ENCODE measurements at places on chromosomes 12 and 14.

DNA sequence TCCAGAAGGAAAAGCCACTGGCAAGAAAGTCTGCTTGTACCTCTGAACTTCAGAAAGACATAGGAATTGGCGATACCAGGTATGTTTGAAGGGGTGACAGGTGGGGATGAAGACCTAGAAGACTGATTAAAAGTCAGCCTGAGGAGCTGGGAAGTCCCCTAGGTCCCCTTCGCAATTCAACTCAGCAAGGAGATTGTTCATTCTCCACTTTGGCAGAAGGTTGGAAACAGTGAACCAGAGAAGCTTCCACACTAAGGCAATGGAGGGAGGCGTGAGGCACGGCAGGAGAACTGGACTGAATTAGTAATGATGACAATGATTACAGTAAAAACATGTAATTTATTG is 240.3 kb upstream of the TMPO start:
- no peak for DNase-seq

DNA sequence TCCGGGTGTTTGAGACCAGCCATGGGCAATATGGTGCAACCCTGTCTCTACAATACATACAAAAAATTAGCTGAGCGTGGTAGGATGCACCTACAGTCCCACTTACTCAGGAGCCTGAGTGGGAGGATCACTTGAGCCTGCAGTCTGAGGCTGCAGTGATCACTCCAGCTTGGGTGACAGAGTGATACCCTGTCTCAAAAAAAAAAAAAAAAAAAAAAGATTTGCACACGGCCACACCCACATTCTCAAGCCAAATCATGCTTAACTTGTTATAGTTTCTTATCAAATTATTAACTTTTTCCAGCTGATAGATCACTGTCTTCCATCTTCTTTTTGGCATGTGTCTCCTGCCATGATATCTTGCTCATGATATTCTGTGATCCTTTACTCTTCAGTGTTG is 6.8 kb downstream of the DRAM1 start:
- no peak for DNase-seq

GRCh38 chr14:21163871-21164291 is 8.0 kb upstream of the OR5AU1 start:
- DNase-seq, result no peak

DNA sequence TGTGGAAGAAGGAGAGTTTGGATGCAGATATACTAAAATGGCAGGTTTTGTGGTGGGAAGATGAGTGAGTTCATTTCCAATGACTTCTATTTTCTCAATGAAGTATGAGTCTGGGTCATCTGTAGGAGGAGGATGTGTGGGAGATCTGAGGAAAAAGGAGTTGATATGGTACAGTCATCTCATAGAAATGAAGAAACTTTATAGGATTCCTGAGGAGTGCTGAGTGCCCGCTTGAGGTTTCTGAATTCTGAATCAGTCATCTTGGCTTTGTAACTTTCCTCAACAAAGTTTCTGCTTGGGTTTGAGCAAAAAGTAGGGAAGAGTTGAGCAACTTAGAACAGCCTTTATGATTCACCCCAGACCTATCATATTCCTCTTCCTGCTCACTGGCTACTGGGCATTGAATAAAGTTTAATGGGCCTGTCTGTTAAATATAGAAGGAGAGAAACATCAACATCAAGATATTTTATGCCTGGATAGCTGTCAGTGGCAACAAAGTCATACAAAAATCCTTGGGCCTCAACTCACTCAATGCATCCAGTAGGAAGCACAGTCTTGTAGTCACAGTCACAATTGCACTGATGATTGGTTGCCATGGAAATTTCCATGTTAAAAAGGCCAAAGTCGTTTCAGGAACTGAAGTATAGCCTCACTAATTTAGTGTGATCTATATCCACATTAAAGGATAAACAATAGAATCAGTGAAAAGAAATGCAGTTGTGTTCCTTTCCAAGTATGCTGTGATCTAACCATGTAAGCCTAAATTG is 284.7 kb downstream of the DUSP6 start:
- DNase-seq, result peak; percentile 70

DNA sequence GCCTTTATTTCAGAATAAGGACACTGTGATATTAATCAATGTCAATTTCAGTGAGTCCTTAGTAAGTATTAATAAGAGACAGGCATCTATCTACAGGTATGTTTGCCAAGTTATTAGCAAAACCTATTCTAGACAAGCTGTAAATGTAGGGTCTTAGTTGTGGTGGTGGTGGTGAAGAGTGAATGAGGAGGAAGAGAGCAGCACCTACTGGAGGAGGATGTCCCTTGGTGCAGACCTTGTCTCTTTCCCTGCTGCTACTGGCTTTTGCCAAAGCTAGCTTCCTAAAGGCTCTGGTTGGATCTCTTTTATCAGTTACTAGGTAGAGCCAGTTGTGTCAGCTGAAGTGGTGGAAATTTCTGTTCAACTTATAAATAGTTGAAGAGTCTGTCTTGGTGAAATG is 304.8 kb upstream of the ATP2B1 start:
- DNase-seq, result no peak

DNA sequence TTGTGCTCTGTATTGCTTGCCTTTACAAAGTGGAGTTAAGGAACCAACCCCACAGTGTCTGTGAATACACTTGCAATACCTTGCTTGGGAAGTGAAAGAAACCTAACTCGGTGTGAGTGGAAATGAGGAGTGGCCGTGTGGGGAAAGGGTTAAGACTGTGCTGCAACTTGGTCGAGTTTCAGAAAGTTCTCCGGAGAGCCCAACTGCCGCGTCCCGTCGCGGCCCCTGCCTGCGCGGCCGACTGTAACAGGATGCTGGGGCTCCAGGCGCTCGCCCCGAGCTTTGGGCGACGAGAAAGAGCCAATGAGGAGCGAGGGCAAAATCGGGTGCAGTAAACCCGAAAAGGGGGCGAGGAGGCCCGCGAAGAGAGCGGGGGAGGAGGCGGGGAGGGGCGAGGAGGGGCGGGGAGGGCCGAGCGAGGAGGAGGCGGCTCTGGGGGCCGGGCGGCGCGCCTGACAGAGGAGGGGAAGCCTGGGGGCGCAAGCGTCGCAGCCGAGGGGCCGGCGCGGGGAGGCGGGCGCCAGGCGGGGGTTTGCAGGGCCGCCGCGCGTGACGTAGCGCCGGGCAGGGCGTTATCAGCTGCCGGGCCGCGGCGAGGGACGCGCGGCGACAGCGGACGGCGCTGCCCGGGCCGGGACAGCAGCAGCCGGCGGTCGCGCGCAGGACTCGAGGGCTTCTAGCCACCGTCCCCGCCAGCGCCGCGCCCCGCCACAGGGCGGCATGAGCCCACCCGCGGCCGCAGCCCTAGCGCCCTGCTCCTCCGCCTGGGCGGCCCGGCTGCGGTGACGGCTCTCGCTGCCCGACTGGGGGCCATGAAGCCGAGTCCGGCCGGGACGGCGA is at the start of gene DACT1:
Gene DACT1, plus strand, starts transcription at position 572 of the 840 bp plus-strand sequence. Its CDS starts 241 bp downstream, at position 813.
- peak; percentile 73 for DNase-seq

DNA sequence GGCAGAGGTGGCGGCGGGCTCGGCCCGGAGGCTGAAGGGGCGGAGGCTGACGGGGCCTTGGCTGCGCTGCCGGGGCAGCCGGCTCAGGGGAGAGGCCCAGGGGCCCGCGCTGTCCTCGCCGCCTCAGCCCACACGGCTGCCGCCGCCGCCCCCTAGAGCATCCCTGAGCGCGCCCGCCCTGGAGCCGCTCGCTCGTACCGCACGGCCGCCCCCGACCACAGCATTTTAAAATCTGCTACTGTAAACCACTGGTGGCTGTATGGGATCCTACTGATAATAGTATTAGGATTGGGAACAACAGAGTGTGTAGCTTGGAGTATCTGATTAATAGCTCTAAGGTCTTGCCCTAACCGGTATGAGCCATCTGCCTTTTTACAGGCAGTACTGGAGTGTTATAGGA is 22.2 kb upstream of the EDDM3A start:
- DNase-seq, result no peak

DNA sequence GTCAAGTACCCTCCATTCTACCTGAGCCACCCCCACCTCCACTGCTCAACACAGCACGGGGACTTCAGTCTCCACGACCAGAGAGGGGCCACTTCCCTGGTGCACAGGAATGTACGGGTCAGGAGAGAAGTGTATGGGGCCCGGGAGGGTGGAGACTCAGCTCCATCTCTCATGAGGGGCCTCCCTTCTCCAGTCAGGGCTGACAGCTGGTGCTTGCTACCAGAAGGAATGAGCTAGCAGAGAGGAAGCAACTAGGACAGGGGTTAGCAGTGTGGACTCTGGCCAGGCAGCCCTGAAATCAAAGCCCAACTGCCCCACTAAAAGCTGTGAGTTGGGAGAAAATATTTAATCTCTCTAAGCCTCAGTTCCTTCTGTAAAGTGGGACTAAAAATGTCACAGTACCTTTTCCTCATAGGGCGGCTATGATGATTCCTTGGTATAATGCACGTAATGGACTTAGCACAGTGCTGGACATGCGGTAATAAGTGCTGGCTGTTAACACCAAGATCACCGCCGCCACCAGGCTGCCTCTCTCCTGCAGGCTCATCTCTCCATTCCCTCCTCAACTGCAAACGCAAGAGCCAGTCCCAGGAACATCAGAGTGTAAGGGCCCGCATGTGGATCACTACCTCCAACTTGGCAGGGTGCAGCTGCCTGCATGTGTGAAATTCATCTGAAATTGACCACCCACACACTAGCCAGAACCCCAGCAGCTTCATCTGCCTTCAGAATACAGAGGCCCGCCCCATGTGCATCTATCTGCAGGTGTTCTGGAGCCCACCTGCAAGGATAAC is 14.6 kb downstream of the ACTN1 start:
- DNase-seq, result no peak

DNA sequence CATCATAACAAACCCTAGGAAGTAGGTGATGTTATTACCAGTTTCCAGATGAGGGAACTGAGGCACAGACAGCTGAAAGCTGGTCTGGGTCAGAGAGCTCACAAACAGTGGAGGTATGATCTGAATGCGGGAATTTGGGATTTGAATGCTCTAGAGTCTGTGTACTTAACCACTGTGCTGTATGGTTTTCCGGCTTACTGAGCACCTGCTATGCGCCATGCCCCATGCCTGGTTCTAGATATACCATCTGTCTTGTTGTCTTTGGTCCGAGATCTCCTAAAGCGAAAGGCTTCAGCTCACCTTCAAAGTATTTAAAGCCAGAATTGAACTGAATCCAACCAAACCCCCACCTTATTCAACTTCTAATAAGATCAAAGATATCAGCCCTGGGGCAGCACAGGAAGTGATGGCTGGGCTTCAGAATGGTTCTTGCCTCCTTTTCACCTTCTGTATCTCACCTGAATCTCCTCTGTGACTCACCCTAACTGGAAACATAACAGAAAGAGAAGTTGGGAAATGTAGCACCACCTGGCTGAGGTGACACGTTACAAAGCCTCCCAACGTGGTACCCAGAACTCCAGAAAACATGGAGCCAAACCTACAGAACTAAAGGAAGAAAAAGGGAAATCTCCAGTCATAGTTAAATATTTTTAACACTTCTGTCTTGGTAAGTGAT is 54.3 kb downstream of the PRMT8 start:
- no peak for DNase-seq

DNA sequence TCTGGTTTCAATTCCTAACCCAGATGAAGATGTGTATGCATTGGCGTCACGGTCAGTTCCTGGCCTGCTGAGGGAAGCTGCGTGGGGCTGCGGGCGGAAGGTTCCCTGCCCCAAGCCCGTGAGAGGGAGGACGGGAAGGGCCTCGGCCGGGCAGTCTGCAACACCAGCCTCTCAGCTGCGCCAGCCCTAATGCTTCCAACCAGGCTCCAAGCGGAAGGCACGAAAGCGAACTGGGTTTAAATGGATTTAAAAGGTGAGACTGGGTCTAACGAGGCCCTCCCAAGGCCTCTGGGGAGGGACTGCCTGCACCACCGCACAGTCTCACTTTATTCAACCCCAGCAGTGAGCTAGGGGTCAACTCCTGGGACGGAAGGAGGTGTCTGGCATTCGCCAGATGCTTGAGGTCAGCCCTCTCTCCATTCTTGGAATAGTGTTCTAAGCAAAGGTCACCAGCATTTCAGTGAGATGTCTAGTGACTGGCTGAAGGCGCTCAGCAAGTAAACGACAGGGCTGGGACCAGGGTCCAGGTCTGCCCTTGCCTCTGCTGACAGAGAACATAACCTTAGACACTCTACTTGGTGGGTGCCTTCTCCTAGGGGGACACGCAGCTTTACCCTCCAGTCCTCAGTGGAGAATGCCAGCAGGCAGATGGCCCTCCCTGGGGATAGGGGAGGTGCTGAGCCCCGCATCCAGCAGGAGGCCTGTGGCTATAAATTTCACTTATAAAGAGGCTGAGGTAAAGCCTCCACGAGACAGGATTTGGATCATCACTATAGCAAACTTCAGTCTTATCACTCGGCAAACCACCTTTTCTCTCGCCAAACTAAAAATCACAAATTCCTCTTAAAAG is 92.2 kb downstream of the PIWIL1 start:
- DNase-seq, result no peak

DNA sequence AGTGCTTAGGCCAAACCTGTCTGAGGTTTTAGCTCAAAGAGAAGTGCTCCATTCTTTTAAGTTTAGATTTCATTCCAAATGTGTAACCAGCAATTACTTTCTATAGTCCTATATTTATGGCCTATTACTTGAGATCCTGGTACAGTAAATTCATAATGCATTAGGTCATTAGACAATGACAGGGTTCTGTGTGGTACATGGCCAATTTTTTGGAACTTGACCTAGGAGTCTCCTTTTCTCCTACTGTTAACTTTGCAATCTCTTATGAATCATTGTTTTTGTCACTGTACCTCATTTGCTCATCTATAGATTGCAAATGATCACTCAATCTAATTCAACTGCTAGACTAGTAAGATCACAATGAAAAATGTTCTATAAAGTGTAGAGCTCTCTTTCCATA is 136.7 kb downstream of the PDE3A start:
- DNase-seq, result no peak

DNA sequence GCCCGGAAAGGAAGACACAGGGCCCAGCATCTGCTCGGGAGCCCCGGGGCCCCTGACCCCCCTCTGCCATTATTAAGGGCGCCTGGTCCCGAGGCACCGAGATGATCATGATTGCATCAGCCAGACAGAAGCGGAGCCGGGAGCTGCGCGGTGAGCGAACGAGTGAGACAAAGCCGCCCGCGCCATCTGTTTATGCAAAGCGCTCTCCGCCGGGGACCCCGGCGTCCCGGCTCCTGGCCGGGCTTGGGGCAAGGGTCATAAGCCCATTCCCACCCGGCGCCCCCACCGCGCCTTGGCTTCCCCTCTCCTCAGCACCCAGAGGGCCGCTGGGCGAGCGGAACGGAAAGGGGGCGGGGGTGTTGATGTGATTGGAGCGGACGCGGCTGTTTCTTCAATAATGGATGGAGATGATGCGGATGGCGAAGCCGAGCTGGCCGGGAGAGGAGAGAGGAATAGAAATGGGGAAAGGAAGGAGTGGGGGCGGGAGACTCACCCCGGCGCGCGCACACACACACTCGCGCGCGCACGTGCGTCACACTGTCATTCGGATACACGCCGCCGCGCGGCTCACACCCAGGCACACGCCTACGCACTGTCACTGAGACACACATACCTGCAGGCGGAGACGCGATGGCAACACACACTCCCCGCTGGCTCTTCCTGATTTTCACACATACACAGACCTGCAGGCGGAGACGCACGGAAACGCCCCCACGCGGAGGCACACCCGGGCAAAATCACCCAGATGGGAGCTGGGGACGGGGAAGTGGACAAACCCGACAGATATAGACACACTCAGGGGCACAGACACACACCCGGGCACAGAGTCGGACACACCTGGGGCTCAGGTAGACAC is 10.7 kb downstream of the STAC3 start:
- no peak for DNase-seq

- DNase-seq, result no peak
These were observed 13.9 kb downstream of the CLECL1 start for GRCh38 chr12:9718968-9719367.

- no peak for DNase-seq
These were observed 12.0 kb upstream of the TMTC1 start for GRCh38 chr12:29795715-29796114.

Measured in fibroblast of skin of left quadriceps (primary cell).